ENCODE measurements at places on chromosomes 12 and 14.
A peak's percentile ranks its signal among the peaks of the same experiment; 100 is the strongest.

DNA sequence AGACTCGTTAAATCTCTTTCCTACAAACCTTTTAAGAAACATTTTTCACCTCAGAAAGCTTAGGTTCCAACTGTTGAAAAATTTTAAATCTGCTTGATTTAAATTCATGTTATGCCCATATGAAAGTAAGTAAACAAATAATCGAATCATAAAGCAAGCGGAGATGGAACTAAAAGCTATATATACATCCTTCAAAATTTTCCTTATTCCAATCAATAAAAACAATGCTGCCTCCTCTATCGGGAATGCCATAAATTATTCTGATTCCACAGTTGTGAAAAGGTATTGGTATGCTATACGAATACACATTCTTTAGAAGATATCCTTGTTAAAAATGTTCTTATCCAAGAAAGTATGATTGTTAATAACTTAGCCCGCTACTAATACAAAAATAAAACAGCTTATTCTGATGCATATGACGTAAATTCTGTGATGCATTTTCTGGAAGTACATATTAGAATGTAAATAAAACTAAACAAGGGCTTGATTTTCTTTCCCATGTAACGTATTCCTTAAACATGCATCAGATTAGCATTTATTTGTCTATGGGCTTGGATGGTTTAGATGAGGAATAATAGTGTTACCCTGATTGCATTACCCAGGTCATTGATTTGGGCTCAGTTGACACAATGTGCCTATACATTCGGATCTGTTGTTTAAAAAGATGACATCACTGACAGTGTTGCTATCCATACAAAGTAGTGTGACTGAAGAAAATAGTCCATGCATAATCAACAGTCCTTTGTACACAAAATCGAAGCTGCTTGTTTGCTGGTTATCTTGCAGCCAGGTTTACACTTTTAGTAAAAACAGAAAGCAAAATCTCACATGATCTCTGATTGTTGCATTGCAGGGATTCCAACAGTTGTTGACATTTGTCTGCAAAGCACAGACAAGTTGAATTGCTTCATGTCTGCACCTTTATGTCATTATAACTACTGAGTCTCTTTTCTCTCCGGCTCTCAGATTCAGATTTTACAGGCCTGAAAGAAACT is 656 bp upstream of the DTD2 start:
- no peaks in the 10 kb centered on the region for H3K27me3 ChIP-seq
- H3K27ac ChIP-seq, result peak overlapping the region; percentile 59
- H3K4me3 ChIP-seq, result peak overlapping the region; percentile 95
- H3K36me3 ChIP-seq, result no peaks in the 10 kb centered on the region
- H3K4me1 ChIP-seq, result peaks cover 9% of the 10 kb centered on the region

DNA sequence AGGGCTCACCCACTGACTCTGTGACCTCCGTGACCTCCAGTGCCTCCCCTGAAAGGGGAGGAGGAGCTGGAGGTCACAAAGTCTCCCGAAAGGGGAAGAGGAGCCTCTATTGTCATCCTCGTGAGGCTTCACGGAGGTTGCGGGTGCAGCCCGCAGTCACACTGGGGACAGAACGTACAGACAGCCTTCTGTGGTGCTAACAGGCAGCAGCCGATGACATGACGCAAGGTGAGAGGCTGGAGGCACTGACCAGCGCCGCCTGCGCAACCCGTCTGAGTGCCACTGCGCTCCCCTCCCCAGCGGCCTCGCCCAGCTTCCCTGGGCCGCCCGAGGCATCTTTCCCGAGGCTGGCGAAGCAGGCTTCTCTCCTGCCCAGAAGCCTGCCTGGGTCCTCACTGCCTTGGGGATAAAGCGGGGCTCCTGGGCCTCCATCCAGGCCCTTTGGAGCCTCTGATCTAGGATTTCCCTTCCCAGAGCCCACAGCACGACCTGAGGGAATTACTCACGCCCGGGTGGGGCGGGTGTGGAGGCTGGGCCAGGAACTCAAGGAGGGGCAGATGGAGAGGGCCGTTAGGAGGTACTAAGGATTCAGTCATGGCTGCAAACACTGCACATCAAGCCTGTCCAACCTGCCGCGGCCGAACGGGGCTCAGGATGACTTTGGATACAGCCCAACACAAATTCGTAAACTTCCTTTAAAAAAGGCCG is 12.3 kb upstream of the LBHD2 start:
- H3K27me3 ChIP-seq, result peaks cover 2% of the 10 kb centered on the region
- H3K4me1 ChIP-seq, result peaks cover 14% of the 10 kb centered on the region
- H3K36me3 ChIP-seq, result no peaks in the 10 kb centered on the region
- H3K27ac ChIP-seq, result no peak overlapping the region
- no peak for DNase-seq
- H3K4me3 ChIP-seq, result no peak overlapping the region

DNA sequence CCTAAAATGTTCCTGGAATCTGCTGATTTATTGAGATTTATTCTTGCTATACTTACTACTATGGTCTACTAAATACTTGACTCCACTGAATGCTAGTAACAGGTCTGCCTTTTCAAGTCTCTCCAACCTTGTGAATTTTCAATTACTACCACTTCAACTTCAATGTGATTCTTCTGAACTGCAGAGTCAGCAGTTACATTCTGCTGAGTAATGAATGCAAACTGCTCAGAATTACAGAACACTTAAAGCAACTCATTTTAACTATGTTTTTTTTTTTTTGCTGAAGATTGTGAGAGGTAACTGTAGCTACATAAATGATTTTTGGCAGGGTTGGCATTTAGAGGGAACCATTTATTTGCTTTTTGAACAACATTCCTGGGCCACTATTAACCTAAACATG is 41.8 kb downstream of the ARF6 start:
- no peak for DNase-seq
- H3K36me3 ChIP-seq, result no peaks in the 10 kb centered on the region
- no peak overlapping the region for H3K27ac ChIP-seq
- H3K4me3 ChIP-seq, result no peak overlapping the region
- H3K27me3 ChIP-seq, result no peaks in the 10 kb centered on the region
- peaks cover 3% of the 10 kb centered on the region for H3K4me1 ChIP-seq

DNA sequence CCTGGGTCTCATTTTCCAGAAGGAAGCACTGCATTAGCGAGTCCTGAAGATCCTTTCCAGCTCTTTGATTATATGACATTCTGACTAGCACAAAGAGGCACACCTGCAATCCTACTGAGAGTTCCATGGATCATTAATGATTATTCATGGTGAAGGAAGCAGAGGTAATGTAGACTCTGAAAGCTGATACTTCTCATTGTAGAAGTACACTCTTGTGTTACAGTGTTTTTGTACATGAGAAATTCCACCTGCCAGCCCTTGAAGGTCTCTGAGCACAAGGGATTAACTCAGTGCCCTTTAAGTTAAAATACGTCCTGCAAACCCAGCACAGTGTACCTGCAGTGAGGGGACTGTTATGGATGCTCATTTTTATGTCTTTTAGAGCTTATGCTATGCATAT is 558.8 kb upstream of the FBXO33 start:
- no peaks in the 10 kb centered on the region for H3K4me1 ChIP-seq
- H3K27ac ChIP-seq, result no peak overlapping the region
- no peak overlapping the region for H3K4me3 ChIP-seq
- H3K36me3 ChIP-seq, result no peaks in the 10 kb centered on the region

DNA sequence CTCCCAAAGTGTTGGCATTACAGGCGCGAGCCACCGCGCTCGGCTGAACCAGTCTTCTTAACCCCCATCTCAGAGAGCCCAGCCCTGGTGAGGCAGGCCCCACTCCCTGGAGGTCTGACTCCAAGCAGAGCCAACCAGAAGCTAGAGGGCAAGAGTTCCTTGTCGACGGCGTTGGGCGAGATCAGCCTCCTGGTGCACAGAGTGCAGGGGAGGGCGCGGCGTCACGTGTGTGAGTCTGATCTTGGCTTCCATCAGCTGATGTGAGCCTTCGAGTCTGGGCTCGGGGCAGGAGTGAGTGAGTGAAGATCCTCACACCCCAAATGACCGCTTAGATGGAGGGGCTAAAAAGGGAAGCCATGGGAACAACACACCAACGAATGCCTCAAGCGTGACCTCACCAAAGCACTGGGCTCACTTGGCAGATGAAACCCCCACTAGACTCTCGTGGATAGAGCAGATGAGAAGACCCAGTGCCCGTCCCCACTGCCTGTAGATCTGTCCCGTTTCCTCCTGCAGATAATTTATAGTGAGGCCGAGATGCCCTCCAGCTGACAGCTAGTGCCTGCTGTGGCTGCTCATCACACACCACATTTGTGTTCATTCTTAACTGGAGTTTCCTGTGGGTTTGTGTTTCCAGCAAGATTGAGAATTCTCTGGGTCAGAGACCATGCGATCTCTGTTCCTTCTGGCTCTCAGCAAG is 28.6 kb upstream of the ADGRD1 start:
- H3K27ac ChIP-seq, result no peak overlapping the region
- H3K4me1 ChIP-seq, result no peaks in the 10 kb centered on the region
- no peaks in the 10 kb centered on the region for H3K36me3 ChIP-seq

DNA sequence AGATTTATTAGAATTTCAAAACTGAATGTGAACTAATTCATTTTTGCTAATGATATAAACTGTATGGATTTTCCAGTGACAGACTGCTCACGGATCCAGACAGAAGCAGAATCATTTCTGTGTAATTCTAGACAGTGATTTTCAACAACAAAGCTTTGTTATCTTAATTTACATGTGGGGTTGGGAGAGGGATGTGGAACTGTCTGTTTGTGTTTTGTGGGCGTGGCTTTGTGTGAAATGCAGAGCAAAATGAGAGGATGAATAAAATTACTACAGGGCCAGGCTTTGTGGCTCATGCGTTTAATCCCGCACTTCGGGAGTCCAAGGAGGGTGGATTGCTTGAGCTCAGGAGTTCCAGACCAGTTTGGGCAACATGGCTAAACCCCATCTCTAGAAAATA is 834.7 kb downstream of the GALC start:
- no peaks in the 10 kb centered on the region for H3K36me3 ChIP-seq
- H3K27me3 ChIP-seq, result no peaks in the 10 kb centered on the region
- no peak overlapping the region for H3K4me3 ChIP-seq
- DNase-seq, result no peak

GRCh38 chr14:64676410-64677008 is 27.7 kb upstream of the PLEKHG3 start:
- H3K27ac ChIP-seq, result no peak overlapping the region
- H3K4me1 ChIP-seq, result peaks cover 42% of the 10 kb centered on the region
- no peaks in the 10 kb centered on the region for H3K36me3 ChIP-seq
- no peak for DNase-seq
- H3K4me3 ChIP-seq, result no peak overlapping the region

GRCh38 chr12:123696207-123696606 is 15.9 kb upstream of the ATP6V0A2 start:
- no peak overlapping the region for H3K4me3 ChIP-seq
- H3K27ac ChIP-seq, result no peak overlapping the region
- H3K36me3 ChIP-seq, result peaks cover 3% of the 10 kb centered on the region
- H3K27me3 ChIP-seq, result no peaks in the 10 kb centered on the region

GRCh38 chr14:97571866-97572555 is 774.8 kb downstream of the VRK1 start:
- H3K36me3 ChIP-seq, result no peaks in the 10 kb centered on the region
- DNase-seq, result no peak
- no peak overlapping the region for H3K27ac ChIP-seq
- no peaks in the 10 kb centered on the region for H3K27me3 ChIP-seq

- H3K36me3 ChIP-seq, result peaks cover 99% of the 10 kb centered on the region
- H3K27ac ChIP-seq, result no peak overlapping the region
- no peaks in the 10 kb centered on the region for H3K27me3 ChIP-seq
- H3K4me3 ChIP-seq, result no peak overlapping the region
Measured at GRCh38 chr14:51954657-51955056, 34.7 kb upstream of the RTRAF start.

DNA sequence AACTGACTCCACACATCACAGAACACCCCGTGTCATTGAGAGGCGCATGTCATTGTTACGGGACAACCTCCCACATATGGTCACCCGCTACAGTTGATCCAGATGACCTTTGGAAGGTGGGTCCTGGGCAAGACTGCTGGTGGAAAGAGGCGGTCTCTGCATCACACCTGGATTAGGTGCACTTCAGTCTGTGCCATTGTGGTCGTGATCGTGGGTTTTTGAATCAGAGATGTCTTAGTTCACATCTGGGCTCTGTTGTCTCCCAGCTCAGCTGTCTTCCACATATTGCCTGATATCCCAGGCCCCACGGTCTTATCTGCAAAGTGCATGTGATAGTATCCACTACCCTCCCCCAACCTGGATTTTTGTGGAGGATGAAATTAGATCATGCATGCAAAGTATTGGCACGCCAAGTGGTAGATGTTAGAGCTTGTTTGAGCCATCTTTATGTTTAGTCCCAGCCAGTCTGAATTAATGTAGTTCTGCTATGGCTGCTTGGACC is 208.7 kb upstream of the FOXN3 start:
- H3K4me1 ChIP-seq, result peaks cover 34% of the 10 kb centered on the region
- H3K27me3 ChIP-seq, result no peaks in the 10 kb centered on the region
- DNase-seq, result no peak
- no peak overlapping the region for H3K27ac ChIP-seq

GRCh38 chr12:120726510-120726793 is 826 bp downstream of the ACADS start:
- H3K4me1 ChIP-seq, result peaks cover 28% of the 10 kb centered on the region
- DNase-seq, result no peak
- no peaks in the 10 kb centered on the region for H3K27me3 ChIP-seq
- peaks cover 28% of the 10 kb centered on the region for H3K36me3 ChIP-seq
- H3K4me3 ChIP-seq, result peak overlapping the region; percentile 75

DNA sequence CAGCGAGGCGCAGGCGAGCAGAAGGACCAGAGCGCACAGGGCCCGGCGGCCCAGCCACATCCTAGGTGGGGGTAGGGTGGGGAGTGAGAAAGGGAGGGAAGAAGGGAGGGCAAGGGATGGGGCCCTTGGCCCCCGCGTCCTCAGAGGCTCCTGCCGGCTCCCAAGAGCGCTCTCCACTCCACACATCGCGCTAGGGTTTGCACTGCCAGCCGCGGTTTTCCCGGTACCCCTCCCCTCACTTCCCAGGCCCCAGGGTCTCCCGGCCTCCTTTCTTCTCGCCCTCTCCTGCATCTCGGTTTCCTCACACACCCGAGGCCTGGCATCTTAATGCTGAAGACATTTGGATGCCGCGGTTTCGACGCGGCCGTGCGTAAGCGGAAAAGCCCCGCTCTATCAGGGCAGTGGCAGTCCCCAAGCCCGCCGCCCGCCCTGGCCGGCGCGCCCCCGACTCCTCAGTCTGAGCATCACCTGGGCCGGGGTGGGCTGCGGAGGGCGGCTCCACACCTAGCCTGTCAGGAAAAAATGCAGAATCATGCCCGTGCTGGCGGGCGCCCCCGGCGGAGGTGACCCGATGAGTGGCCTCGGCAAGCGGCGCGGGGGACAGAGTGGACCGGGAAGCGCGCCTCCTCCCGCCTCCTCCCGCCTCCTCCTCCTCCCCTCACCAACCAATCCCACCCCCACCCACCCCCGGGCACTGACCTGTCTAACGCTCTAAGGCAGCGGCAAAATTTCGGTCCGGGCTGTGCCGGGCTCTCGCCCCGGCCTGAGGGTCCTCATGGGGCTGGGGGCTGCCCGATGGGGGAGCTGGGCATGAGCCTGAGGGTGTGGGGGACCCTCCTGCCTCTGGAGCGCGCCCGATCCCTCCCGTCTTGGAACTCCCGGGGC is 686 bp downstream of the B4GALNT1 start:
- H3K27ac ChIP-seq, result no peak overlapping the region
- peaks cover 28% of the 10 kb centered on the region for H3K4me1 ChIP-seq
- no peaks in the 10 kb centered on the region for H3K36me3 ChIP-seq
- no peak for DNase-seq
